HS-27A (cell line): ENCODE measurements at places on chromosomes 12 and 14.
A peak's percentile ranks its signal among the peaks of the same experiment; 100 is the strongest.

- DNase-seq, result no peak
Observed at GRCh38 chr14:54901380-54902142, 1.1 kb downstream of the GCH1 start.

- DNase-seq, result no peak
Observed at GRCh38 chr14:56659378-56659777, 79.8 kb downstream of the TMEM260 start.

GRCh38 chr12:108734200-108734906 is 3.0 kb upstream of the CORO1C start:
- DNase-seq, result peak; percentile 75

GRCh38 chr12:12804432-12804886 is 8.7 kb upstream of the DDX47 start:
- DNase-seq, result no peak

- no peak for DNase-seq
Observed at GRCh38 chr14:31508135-31508534, 20.3 kb upstream of the GPR33 start.

- DNase-seq, result no peak
Observed at GRCh38 chr14:70655110-70655826, 13.6 kb downstream of the TTC9 start.

GRCh38 chr12:132158677-132159554 is 14.7 kb downstream of the NOC4L start:
- DNase-seq, result no peak

- no peak for DNase-seq
Observed at GRCh38 chr14:50389668-50390441, 6.8 kb downstream of the CDKL1 start.

DNA sequence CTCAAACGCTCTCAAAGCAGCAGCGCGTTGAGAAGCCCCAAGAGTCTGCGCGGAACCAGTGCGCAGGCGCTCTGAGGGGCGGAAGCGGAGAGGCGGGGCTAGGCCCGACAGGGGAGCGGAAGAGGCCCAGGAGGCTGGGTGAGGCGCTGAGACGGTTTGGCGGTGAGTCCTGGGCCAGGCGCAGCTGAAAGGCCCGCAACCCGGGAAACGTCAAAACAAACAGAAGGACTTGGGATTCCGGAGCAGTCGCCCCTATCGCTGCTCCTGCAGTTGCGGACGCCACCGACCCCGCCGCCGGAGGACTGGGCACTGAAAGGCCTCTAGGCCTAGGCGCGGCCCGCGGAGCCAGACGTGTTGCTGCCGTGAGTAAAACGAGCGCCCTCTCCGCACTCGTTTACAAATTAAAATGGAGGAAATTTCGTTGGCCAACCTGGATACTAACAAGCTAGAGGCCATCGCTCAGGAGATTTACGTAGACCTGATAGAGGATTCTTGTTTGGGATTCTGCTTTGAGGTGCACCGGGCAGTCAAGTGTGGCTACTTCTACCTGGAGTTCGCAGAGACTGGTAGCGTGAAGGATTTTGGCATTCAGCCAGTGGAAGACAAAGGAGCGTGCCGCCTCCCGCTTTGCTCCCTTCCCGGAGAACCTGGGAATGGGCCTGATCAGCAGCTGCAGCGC is at the start of gene ATXN7L3B:
Gene ATXN7L3B (plus strand): TSS at position 129 of the 679 bp plus-strand sequence. CDS start 278 bp downstream, at position 407.
- peak; percentile 82 for DNase-seq

GRCh38 chr12:98490501-98491453 is 24.6 kb upstream of the TMPO start:
- DNase-seq, result peak; percentile 88

DNA sequence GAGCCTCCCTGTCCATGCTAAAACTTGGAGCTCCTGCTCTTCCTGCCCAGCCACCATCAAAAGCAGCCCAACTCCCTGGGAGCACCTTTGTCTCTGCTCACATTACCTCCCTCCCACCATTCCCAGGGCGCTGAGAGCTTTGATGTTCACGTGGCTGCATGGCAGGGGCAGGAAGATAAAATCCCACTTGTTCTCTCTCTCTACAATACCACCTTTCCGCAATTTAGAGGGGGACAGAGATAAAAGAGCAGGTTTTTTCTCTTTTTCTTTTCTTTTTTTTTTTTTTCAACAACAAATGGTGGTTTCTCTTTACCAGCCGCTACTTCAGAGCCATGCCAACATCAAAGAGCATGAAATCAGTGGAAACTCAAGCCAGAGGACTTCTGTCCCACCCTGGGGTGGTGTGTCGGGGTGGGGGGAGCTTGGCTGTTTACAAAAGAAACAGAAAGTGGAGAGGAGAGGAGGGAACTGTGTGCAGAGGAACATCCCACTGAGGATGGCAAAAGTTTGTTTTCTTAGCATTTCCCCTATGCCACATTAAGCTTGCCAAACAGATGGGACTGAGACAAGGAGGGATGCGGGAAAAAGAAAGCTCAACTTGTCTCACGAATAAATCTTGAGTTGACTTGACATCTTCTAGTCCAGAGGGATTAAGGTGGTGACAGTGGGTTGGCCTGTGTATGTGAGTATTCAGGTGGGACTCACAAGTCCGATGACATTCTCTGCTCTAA is 103.7 kb upstream of the NUDT4 start:
- no peak for DNase-seq

DNA sequence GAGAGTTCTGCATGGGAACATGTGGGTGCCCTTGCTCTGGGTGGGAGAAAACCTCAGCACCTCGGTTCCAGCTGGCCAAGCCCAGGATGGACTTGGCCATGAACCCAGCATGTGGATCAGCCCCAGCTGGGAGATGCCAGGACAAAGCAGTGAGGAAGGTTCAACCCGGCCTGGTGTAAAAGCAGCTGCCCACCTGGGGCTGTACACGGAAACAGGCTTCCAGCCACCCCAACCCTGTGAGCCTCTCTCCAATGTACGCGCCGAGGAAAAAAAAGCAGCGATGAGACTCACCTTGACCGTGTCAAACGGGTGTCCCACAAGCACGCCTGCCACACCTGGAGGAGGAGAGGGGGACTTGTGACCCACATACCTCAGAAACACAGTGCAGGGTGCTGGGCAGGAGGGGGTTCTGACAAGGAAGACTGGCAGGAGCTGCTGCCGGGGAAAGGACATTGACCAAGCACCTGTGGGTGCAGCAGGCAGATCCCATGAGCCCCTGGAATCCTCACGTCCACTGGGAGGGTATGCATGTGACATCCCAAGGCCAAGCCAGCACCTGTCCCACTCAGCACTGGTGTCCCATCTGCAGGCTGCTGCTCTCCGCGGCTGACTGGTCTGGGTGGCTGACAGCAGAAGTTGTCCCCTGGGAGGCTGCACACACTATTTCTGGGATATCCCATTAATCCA is 7.5 kb downstream of the SLC25A29 start:
- no peak for DNase-seq

GRCh38 chr14:98941481-98941880 is 330.5 kb downstream of the BCL11B start:
- DNase-seq, result no peak

- DNase-seq, result no peak
Observed at GRCh38 chr12:62279058-62279457, 18.9 kb downstream of the USP15 start.
